ENCODE measurements at places on chromosomes 2 and 18.

- DNase-seq = no peak
These were observed 29.1 kb upstream of the PMAIP1 start for GRCh38 chr18:59870623-59871130.

- DNase-seq = no peak
These were observed 53.0 kb upstream of the ACYP2 start for GRCh38 chr2:54062401-54062800.

- peak; percentile 27 for DNase-seq
These were observed 17.9 kb downstream of the CAPN10 start for GRCh38 chr2:240604291-240604938.

- DNase-seq = no peak
These were observed 133.0 kb downstream of the IKZF2 start for GRCh38 chr2:213018340-213018901.
